Dermis blood vessel endothelial cell (primary cell): ENCODE measurements at places on chromosomes 4 and X. TPM values are rescaled to one million over a fixed set of nuclear protein-coding genes. Genes with fewer than 3 reads are reported as not detected.

LAMTOR3 gene
- 41.2 and 43.0 TPM in 2 replicates for total RNA-seq

FAM9B gene
- not detected in 2 replicates for total RNA-seq

TMEM156 gene
- total RNA-seq: 0.34 and 0.74 TPM in 2 replicates

PRICKLE3 gene
- total RNA-seq: 9.4 and 9.7 TPM in 2 replicates

GPR34 gene
- not detected in 2 replicates for total RNA-seq

SPINK2 gene
- total RNA-seq: not detected in 2 replicates

MYOZ2 gene
- under 0.01 TPM in 1 of 2 replicates, not detected in the other for total RNA-seq

CTAG2 gene
- not detected in 2 replicates for total RNA-seq

MBTPS2 gene
- total RNA-seq: 5.1 and 13.1 TPM in 2 replicates

CPZ gene
- total RNA-seq: not detected in 2 replicates

F11 gene
- not detected in 2 replicates for total RNA-seq

DDIT4L gene
- total RNA-seq: 1.7 and 2.2 TPM in 2 replicates

NUP62CL gene
- 0.23 TPM in 1 of 2 replicates, not detected in the other for total RNA-seq

CYBB gene
- not detected in 2 replicates for total RNA-seq

FRMPD4 gene
- 0.05 TPM in 1 of 2 replicates, not detected in the other for total RNA-seq

MAGEA2 gene
- total RNA-seq: not detected in 2 replicates

NHSL2 gene
- 28.6 and 53.8 TPM in 2 replicates for total RNA-seq

RBBP7 gene
- 79.8 and 113 TPM in 2 replicates for total RNA-seq

LEF1 gene
- 0.68 and 0.84 TPM in 2 replicates for total RNA-seq

AR gene
- 1.2 and 2.9 TPM in 2 replicates for total RNA-seq

AFM gene
- total RNA-seq: not detected in 2 replicates

FABP2 gene
- total RNA-seq: not detected in 2 replicates

CLNK gene
- total RNA-seq: not detected in 2 replicates

PDCL2 gene
- total RNA-seq: not detected in 2 replicates

FOXR2 gene
- not detected in 2 replicates for total RNA-seq

CSAG1 gene
- total RNA-seq: not detected in 2 replicates

IKBKG gene
- 15.5 and 22.1 TPM in 2 replicates for total RNA-seq

RENBP gene
- total RNA-seq: 12.1 and 27.4 TPM in 2 replicates

HAND2 gene
- total RNA-seq: not detected in 2 replicates

HS6ST2 gene
- total RNA-seq: under 0.01 and 0.19 TPM in 2 replicates

SCRG1 gene
- under 0.01 TPM in 1 of 2 replicates, not detected in the other for total RNA-seq

LGI2 gene
- 0.05 TPM in 1 of 2 replicates, not detected in the other for total RNA-seq

SLC6A14 gene
- not detected in 2 replicates for total RNA-seq
